ENCODE measurements at places on chromosomes 1 and 21. TPM values are rescaled to one million over a fixed set of nuclear protein-coding genes. Genes with fewer than 3 reads are reported as not detected.

DNA sequence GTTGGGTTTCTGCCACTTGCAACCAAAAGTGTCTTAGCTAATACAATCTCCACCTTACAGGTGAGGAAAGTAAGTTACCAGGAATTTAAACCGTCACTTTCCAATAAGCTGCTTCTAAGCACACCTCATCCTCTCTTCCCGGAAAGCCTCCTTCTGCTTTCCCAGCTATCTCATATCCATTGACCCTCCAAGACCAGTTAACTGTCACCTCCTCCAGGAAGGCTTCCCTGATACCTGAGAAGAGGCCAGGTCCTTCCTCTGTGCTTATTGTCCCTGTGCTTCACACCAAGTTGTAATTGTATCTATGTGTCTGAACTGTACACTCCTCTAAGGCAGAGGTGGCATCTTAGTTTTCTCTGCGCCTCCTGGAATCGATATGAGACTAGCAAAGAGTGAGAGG is 11.2 kb upstream of the MATN1 start:
- H3K4me1 ChIP-seq, result no peaks in the 10 kb centered on the region
- H3K27ac ChIP-seq, result no peak overlapping the region
- H3K36me3 ChIP-seq, result no peaks in the 10 kb centered on the region
- DNase-seq, result no peak
- H3K27me3 ChIP-seq, result peaks cover 9% of the 10 kb centered on the region

- H3K4me3 ChIP-seq, result no peak overlapping the region
- H3K36me3 ChIP-seq, result no peaks in the 10 kb centered on the region
- no peaks in the 10 kb centered on the region for H3K27me3 ChIP-seq
These were observed 98.7 kb downstream of the WDR3 start for GRCh38 chr1:118028267-118028666.

Gene IL22RA1
- not detected for total RNA-seq

GRCh38 chr1:66394603-66395002 is 139.3 kb upstream of the SGIP1 start:
- H3K27me3 ChIP-seq, result no peaks in the 10 kb centered on the region
- H3K4me3 ChIP-seq, result no peak overlapping the region
- no peak overlapping the region for H3K27ac ChIP-seq
- no peaks in the 10 kb centered on the region for H3K36me3 ChIP-seq

GRCh38 chr1:206131037-206131436 is 13.8 kb upstream of the AVPR1B start:
- H3K4me3 ChIP-seq, result no peak overlapping the region
- no peak for DNase-seq
- no peak overlapping the region for H3K27ac ChIP-seq

GRCh38 chr1:185108321-185108720 is 48.4 kb downstream of the TRMT1L start:
- H3K36me3 ChIP-seq, result no peaks in the 10 kb centered on the region
- H3K4me1 ChIP-seq, result no peaks in the 10 kb centered on the region
- peak; percentile 3 for DNase-seq
- H3K27me3 ChIP-seq, result no peaks in the 10 kb centered on the region
- H3K4me3 ChIP-seq, result no peak overlapping the region
- no peak overlapping the region for H3K27ac ChIP-seq

Gene OR2L5
- total RNA-seq, result not detected

GRCh38 chr1:21630571-21631343 is 38.4 kb downstream of the RAP1GAP start:
- H3K4me1 ChIP-seq, result no peaks in the 10 kb centered on the region
- no peak for DNase-seq
- H3K4me3 ChIP-seq, result no peak overlapping the region
- no peak overlapping the region for H3K27ac ChIP-seq
- H3K27me3 ChIP-seq, result no peaks in the 10 kb centered on the region

GRCh38 chr1:41589395-41589794 is 104.9 kb upstream of the EDN2 start:
- no peaks in the 10 kb centered on the region for H3K36me3 ChIP-seq
- DNase-seq, result no peak
- H3K4me3 ChIP-seq, result no peak overlapping the region
- H3K27ac ChIP-seq, result no peak overlapping the region

Measured in fibroblast of lung (primary cell).